ENCODE measurements at places on chromosomes 11 and 22.

- DNase-seq = no peak
Observed at GRCh38 chr11:29326757-29327156, 690.1 kb downstream of the KCNA4 start.

DNA sequence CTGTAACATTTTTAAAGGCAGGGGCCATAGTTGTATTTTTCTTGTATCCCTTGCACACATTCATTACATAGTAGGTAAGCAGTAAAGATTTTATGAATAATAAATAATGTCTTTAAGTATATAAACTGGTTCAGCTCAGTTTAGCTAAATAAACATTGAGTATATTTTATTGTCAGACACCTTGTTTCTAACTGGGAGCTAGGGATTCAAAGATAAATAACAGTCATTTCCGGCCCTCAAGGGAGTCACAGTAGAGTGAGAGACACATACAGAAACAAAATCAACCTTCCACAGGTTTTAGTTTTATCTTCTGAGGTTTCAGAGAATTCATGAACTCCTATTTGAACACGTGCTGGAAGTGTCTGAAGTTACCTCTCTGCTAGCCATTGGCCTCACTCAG lies 760.2 kb downstream of the DLG2 start:
- DNase-seq = no peak

DNA sequence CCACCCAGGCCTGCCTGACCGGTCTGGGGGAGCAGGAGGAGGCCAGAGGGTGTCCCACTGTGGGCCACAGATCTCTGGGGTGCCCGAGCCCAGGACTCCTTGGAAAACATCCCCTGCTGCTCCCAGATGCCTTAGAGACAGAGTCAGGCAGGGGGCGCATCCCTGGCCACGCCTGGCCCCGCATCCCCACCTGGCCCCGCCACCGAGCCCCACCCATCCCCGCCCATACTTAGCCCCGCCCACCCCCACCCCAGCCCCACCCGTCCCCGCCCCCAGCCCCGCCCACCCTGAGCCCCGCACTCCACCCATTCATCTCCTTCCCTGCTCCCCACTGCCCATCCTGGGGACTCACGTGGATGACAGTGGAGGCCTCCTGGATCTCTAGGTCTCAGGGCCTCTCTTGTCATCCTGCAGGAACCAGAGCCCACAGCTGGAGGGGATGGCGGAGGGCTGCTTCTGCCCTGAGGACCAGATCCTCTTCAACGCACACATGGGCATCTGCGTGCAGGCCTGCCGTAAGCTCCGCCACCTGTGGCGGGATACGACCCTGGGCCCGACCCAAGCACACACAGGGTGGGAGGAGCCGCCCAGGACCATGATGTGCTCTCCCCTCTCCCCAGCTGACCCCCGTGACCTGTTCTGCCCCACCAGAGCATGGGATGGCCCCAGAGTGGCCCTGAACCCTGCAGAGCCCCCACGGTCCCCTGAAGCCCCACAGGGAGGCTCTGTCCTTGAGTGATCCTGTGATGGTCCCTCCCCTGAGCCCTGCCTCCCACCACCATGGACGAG lies 33.6 kb downstream of the MUC5B start:
- no peak for DNase-seq

GRCh38 chr22:25453557-25453956 lies 110.9 kb upstream of the GRK3 start:
- DNase-seq = no peak

- DNase-seq = no peak
Observed at GRCh38 chr11:43681401-43681942, 934 bp downstream of the HSD17B12 start.

GRCh38 chr11:2581151-2581930 lies 118.5 kb downstream of the KCNQ1OT1 start:
- peak; percentile 2 for DNase-seq

GRCh38 chr22:42317691-42318547 lies 47.5 kb upstream of the TCF20 start:
- DNase-seq = no peak

DNA sequence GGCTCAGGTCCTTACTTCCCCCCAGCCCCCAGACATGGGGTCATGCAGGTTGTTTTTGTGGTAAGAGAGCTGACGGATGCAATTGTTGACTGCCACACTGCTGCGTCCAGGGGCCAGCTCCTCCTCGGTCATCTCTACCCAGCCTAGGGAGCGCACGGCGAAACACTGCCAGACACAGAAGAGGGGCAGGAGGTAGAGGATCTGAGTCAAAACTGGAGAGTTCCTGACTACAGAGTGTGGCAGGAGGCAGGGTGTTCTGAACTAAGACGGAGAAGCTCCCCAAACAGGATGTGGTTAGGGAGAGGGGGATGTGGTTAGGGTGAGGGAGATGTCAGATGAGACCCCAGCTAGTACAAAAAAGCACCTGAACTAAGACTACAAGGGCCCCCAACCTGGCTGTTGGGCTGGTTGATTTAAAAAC lies 12.3 kb downstream of the SMPD1 start:
- DNase-seq = no peak

DNA sequence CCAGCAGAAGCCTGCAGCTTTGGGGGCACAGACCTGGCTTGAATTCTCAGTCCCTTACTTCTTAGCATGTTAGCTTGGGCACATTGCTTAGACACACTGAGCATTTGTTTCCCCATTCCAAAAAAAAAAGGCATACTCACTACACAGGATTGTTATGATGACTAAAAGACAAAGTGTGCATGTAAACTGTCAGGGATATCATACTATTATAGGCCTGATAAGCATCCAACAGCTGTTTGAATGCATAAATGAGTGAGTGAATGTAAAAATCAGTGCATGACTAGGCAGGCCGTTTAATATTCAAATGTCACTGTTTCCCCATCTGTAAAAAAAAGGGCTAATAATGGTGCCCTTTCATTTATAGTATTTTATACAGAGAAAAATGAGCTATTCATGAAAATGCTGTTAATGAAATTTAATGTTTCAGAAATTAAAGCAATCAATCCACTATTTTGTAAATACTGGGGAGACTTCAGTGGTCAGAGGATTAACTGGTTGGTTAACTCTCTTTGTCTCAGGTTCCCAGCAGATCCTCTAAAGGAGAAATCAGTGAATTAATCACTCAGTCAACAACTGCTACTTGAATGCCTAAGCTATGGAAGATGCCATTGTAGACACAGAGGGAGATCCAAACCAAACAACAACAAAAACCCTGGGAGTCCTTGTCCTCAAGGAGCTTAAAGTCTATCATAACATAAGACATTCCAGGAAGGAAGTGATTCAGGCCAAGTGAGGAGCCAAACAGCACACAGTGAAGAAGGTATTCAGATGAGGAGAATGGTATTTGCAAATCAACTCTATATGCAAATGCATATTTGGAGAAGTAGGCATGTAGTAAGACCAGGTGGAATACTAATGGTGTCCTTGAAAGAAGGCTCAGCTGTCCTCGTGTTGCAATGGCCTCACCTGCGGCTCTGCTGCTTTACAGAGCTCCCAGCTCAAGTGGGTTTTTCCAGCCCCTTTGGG lies 26.8 kb downstream of the BARX2 start:
- DNase-seq = no peak

All from stimulated activated CD4-positive, alpha-beta T cell treated with anti-CD3 and anti-CD28 coated beads, Interleukin-4, amount 100 ng/mL, for 1 hour (primary cell).